T-helper 17 cell (primary cell): ENCODE measurements at places on chromosomes 11 and 22.

GRCh38 chr22:26170795-26171580, 1.7 kb downstream of the SEZ6L start:
- no peak for DNase-seq

DNA sequence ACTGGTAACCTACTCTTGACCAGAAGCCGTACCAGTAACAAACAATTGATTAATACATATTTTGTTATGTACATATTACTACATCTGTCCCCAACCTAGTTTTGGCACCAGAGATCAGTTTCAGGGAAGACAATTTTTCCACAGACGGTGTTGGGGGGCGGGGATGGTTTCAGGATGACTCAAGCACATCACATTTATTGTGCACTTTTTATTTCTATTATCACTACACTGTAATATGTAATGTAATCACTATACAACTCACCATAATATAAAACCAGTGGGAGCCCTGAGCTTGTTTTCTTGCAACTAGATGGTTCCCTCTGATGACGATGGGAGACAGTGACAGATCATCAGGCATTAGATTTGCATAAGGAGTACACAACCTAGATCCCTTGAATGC, 15.5 kb downstream of the DGCR8 start:
- DNase-seq = no peak

- no peak for DNase-seq
These were observed 53.8 kb downstream of the SIK3 start for GRCh38 chr11:117044287-117045035.

DNA sequence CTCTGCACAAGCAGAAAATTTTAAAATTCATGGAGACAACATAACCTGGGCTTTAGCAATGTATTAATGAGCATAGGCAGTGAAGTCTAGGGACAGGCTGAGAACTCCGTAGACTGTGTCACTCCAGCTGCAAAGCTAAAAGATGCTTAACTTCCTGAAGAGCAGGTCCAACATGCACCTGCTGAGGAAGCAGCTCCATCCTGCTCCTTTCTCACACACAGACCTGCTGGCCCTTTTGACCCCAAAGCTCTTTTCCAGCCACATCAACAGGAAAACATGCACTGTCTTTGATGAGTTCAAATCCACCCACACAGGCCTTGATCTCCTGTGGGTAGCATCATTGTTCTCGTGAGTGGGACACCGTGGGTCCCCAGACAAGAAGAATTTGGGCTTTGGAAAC, 36.0 kb downstream of the SYN3 start:
- DNase-seq = no peak

GRCh38 chr11:12218909-12219308, 108.5 kb downstream of the MICAL2 start:
- DNase-seq = no peak
